ENCODE measurements at places on chromosomes 3 and 15.

GRCh38 chr3:111668888-111669488 is 73.8 kb upstream of the ZBED2 start:
- peak; percentile 31 for DNase-seq

- no peak for DNase-seq
These were observed 8.5 kb downstream of the LIPC start for GRCh38 chr15:58440158-58440910.

GRCh38 chr15:69820819-69821218 is 276.9 kb downstream of the TLE3 start:
- no peak for DNase-seq

GRCh38 chr3:32495609-32496008 is 7.0 kb downstream of the CMTM6 start:
- DNase-seq = no peak

GRCh38 chr3:58608648-58609047 is 31.5 kb upstream of the FAM107A start:
- no peak for DNase-seq

DNA sequence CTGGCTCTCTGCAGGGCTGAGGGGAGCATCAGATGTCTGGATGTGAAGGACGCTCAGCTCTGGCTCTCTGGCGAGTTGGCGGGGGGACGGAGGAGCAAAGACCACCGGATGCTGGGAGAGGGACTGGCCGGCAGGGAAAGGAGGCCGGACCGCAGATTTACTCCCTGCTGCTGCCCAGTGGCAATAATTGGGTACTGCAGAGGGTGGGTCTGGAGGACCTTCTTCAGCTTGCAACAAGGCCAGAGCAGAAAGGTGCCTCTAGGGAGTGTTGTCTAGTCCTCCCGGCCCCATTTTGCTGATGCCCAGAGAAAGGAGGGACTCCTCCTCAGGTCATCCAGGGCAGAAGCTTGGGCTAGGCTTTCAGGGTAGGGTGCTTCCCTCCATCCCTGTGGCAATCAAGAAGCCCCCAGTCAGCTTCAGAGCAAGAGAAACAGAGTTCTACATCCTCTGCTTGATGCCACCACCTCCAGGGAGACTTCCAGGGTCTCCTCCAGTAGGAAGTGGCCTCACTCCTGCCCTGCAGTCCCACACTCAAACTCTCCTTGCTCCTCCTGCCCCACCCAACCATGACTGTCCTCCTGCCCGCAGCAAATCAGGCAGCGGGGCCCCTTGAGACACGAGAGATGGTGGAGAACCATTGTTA is 20.3 kb upstream of the CSPG4 start:
- DNase-seq = peak; percentile 74

DNA sequence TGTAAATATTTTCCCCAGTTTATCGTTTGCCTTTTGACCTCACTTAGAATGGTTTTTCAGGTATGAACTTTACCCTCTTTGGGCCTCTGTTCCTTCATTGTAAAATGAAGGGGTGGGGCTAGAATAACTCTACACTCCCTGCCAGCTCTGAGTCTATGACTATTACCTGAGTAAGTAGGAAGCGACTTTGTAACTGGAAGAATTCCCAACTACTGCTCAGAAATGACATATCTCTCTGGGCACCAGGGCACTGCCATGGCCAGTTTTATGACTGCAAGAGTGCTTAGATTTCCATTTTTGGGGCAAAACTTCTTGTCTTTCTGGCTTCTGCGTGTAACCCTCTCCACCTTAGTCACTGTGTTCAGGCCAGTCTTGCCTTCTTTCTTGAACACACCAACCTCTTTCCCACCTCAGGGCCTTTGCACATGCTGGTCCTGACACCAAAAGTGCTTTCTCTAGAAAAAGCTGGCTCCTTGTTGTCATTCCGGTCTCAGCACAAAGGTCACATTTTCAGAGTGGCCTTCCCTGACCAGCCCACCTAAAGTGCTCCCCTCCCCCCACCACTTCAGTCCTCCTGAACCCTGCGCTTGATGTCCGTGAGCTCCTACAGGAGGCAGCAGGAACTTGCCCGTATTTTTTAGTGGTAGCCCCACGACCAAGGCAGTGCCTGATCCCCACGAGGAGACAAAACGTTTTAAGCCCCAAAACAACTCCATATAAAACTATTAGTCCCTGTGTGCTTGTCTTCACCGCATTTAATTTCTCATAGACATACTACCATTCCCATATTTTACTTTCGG is 25.6 kb downstream of the CDCP1 start:
- DNase-seq = no peak

DNA sequence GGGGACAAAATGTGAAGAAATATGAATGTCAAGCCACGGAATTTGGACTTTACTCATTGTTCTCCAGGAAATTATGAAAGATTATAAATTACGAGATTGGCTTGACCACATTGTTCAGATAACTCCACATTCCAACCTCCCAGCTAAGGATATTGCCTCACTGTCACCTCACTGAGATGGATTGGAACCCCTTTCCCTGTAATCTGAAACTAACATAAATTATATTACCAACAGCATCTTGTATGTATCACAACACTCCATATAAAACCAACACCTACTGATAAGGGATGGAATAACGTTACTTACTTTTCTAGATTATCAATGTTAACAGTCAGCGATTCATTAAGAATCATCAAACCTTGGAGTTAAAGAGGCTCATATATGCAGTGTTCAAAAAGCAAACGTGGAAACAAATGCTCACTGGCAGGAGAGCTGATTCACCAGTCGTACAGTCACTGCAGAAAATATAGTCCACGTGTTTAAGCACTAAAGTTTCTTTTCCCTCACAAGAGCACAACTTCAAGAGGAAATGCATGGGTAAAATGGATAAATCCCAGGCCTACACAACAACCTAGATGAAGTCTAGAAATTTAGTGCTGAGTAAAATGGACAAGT is 451.5 kb downstream of the FGF12 start:
- DNase-seq = no peak

- no peak for DNase-seq
These were observed 72.1 kb downstream of the IL1RAP start for GRCh38 chr3:190585805-190586630.

GRCh38 chr3:124812291-124813265 is 74.6 kb downstream of the ITGB5 start:
- peak; percentile 28 for DNase-seq

DNA sequence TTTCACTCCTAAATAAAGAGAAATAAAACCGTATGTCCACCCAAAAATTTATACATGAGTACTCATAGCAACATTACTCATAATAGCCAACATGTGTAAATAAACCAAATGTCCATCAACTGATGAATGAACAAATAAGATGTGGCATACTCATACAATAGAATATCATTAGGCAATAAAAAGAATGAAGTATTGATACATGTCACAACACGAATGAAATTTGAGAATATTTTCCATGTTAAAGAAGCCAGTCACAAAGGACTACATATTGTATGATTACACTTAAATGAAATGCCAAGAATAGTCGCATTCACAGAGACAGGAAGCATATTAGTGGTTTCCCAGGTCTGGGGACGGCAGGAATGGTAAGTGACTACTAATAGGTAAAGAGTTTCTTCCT is 869.2 kb downstream of the IGSF11 start:
- no peak for DNase-seq

DNA sequence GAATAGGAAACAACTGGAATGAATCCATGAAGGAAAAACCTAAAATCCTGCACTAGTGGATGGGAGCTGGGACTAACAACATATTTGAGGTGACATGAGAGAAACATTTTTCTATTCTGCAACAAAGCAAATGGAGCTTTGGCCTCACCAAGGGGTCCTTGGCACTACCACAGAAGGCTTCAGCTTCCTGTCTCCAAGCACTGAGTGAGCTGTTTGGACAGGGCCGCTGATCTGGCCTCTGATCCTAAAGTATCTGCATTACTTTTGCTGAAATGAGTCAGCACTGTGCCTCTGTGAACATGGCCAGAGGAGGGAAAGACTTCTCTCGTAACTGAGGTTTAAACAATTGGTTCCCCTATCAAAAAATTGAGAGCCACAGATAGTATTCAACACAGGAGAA is 9.0 kb downstream of the ARPP21 start:
- DNase-seq = no peak

GRCh38 chr3:64257100-64257755 is 32.0 kb upstream of the PRICKLE2 start:
- no peak for DNase-seq

DNA sequence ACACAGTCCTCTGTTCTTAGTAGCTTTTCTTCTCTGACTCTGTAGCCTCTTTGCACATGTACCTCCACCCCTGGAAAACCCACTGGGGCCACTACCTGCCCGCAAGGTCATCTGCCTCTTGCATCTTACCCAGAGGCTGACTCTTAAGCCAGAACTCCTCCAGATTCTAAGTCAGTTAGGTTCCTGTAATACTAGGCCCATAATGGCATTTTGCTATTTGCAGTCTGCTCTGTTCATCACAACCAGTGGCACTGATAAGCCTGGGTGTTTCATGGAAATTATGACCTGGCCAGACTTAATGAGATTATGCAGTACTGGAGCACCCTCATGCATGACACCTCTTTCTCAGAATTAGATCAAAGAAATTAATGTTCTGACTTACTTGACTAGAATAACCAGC is 31.7 kb upstream of the ATG7 start:
- no peak for DNase-seq

- no peak for DNase-seq
These were observed 18.5 kb downstream of the CLDN11 start for GRCh38 chr3:170437176-170437575.

DNA sequence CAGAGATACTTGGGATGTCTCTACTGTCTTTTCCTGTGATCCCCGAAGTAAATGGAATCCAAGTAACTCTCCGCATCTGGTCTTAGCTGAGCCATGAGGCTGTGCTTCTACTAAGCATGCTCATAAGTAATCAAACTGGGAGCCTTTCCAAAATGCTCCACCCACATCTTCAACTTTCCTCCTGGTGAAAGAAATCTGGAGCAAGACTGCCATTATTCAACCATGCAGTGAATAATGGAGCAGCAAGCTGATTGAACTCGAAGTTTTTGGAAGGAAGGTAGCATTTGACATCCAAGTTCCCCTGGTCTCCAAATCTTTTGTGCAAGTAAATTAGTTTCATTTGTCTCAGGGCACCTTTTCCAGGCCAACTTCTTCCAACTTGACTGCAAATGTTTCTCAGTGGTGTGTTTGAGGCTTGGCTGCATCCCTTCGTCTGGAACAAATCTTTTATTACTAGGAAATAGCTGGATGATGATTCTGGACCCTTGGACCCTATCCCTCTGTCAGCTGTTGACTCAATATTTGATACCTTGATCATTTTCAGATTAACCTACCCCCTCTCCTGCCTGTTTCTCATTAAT is 19.4 kb downstream of the GXYLT2 start:
- DNase-seq = no peak

- DNase-seq = no peak
These were observed 138.8 kb downstream of the SEMA6D start for GRCh38 chr15:47856071-47856470.

DNA sequence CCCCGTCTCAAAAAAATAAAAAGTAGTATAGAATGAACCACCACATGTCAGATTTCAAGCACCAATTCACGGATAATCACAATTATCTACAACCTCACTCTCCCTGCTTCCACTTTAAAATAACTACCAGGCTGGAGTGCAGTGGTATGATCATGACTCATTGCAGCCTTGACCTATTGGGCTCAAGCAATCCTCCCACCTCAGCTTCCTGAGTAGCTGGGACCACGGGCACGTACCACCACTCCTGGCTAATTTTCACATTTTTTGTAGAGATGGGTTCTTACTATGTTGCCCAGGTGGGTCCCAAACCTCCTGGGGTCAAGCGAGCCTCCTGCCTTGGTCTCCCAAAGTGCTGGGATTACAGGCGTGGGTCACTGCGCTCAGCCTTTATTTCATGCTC is 38.1 kb upstream of the LDHAL6B start:
- DNase-seq = no peak

DNA sequence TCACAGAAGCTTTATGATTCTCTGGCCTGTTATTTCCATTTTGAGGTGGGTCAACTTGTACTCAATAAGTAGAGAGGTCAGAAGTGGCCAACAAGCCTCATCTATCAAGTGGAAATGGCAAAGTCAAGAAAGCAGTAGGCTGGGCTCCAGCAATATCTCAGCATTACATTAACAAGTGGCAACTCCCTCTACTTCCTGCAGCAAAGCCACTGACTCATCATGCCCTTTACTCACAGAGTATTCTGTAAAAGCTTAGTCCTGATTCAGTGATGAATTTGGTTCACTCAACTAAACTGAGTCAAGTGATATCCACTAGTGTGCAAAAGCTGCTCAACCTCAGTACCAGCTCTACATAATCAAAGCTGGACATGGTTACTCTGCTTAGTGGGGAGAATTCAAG is 954.6 kb downstream of the EPHA3 start:
- no peak for DNase-seq

GRCh38 chr3:127915115-127915936 is at the start of gene KBTBD12:
KBTBD12 (plus strand) TSS chr3:127915232; CDS start chr3:127923062, 7,830 bp downstream.
- DNase-seq = peak; percentile 32

- DNase-seq = no peak
These were observed 1.7 kb downstream of the SHOX2 start for GRCh38 chr3:158104431-158104921.

- no peak for DNase-seq
These were observed 624.8 kb upstream of the LMCD1 start for GRCh38 chr3:7876741-7877297.

GRCh38 chr15:101099183-101099582 is 152.7 kb downstream of the CHSY1 start:
- DNase-seq = no peak

DNA sequence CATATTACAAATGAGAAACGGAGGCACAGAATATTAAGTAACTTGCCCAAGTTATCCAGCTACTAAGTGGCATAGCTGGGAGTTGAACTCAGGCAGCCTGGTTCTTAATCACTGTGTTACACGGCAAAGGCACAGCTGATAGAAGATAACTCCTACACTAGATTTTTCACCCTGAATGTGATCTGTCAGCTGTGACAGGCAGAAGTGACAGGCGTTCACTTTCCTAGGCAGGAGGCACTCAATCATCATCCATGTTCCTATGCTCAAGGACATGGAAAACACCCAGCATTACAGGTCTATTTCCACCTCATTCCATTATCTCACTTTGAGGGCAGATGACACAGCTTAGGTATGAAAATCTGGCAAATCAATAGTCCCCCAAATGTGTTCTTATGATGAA is 35.6 kb downstream of the TBC1D2B start:
- DNase-seq = no peak

DNA sequence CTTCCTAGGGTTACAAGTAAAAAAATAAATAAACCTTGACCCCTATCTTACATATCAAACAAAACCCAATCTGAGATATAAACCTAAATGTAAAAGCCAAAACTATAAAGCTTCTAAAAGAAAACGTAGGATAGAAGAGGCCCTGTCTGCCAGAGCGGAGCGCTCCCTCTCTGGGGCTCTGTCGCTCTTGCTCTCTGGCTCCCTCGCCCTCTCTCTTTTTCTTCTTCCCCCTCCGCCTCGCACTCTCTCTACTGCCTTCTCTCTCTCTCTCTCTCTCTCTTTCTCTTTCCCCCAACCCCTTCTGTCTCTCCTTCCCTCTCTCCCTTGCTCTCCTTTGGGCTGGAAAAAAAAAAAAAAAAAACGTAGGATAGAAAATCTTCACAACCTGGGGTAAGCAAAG is 21.6 kb downstream of the RYK start:
- DNase-seq = no peak

- DNase-seq = no peak
These were observed 23.7 kb downstream of the SRPRB start for GRCh38 chr3:133829310-133829707.

GRCh38 chr3:61780016-61780415 is 218.6 kb downstream of the PTPRG start:
- no peak for DNase-seq

GRCh38 chr3:157488144-157488543 is 15.1 kb downstream of the VEPH1 start:
- no peak for DNase-seq

- DNase-seq = peak; percentile 71
These were observed 62.2 kb upstream of the AKAP13 start for GRCh38 chr15:85318048-85318731.
